Astrocyte (in vitro differentiated cells and primary cell): ENCODE measurements at places on chromosomes 5 and 9. TPM values are rescaled to one million over a fixed set of nuclear protein-coding genes. Genes with fewer than 3 reads are reported as not detected.

The ITK gene
- total RNA-seq: 0.48 and 0.67 TPM in 2 replicates

DNA sequence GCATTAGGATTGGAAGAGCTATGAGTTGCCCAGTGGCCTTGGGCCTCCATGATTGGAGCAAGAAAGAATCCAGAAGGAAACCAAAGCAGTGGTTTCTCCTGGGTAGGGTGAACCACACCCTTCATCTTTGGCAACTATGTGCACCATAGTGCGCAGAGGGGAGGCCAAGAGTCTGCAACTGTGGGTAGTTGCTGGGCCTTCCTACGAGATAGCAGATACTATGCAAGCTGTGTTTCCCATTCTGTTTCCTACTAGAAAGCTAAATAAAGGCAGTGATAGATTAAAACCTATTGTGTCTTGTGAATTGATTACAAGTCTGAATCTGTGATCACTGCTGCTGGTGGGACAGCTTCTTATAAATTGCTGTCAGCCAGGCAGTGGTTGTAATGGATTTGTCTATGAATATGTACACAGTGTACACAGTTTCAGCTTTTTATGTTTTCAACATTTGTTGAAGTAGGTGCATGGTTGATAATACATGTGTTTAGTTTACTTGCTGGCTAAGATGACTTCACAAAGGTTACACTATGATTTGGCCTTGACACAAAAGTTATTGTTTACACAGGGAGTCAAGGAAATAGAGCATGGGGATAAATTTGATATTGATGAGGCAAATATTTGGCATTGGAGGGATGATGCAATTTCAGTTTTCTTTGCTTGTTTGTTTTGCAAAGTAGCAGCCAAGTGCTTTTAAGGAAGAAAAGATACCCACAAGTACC lies 23.7 kb upstream of the PDE8B start:
- H3K27ac ChIP-seq: no peak overlapping the region
- H3K4me3 ChIP-seq: no peak overlapping the region
- no peak for DNase-seq
- H3K4me1 ChIP-seq: no peaks in the 10 kb centered on the region

GRCh38 chr5:59178071-59178470 lies 595.2 kb downstream of the RAB3C start:
- H3K27me3 ChIP-seq: no peaks in the 10 kb centered on the region
- H3K27ac ChIP-seq: no peak overlapping the region
- no peaks in the 10 kb centered on the region for H3K36me3 ChIP-seq

The CARD6 gene
- 0.96 and 1.0 TPM in 2 replicates for total RNA-seq

The NOXA1 gene
- 0.50 and 0.84 TPM in 2 replicates for total RNA-seq

The PPP3R2 gene
- not detected in 2 replicates for total RNA-seq

The ADGRD2 gene
- not detected in 2 replicates for total RNA-seq
